ENCODE measurements at places on chromosomes 2 and 18. TPM values are rescaled to one million over a fixed set of nuclear protein-coding genes. Genes with fewer than 3 reads are reported as not detected.

SULT1C4 gene
- total RNA-seq = not detected

TMEM182 gene
- 4.4 TPM for total RNA-seq

GRCh38 chr2:19879120-19879519 lies 22.7 kb downstream of the TTC32 start:
- peak; percentile 33 for DNase-seq
- no peak overlapping the region for H3K27ac ChIP-seq
- no peaks in the 10 kb centered on the region for H3K27me3 ChIP-seq
- no peaks in the 10 kb centered on the region for H3K4me1 ChIP-seq
- no peak overlapping the region for H3K4me3 ChIP-seq
- peaks cover 6% of the 10 kb centered on the region for H3K36me3 ChIP-seq

TMEM247 gene
- total RNA-seq = not detected

GRCh38 chr2:17607379-17607778 lies 66.9 kb downstream of the VSNL1 start:
- no peaks in the 10 kb centered on the region for H3K36me3 ChIP-seq
- no peak overlapping the region for H3K4me3 ChIP-seq
- no peak overlapping the region for H3K27ac ChIP-seq

MFSD2B gene
- total RNA-seq = not detected

- H3K36me3 ChIP-seq = no peaks in the 10 kb centered on the region
- peaks cover 28% of the 10 kb centered on the region for H3K4me1 ChIP-seq
- peak; percentile 41 for DNase-seq
- no peak overlapping the region for H3K4me3 ChIP-seq
- H3K27me3 ChIP-seq = peaks cover 30% of the 10 kb centered on the region
- no peak overlapping the region for H3K27ac ChIP-seq
These were observed 18.3 kb upstream of the ANKRD53 start for GRCh38 chr2:70959851-70960832.

- peaks cover 2% of the 10 kb centered on the region for H3K27me3 ChIP-seq
- no peak overlapping the region for H3K27ac ChIP-seq
- no peaks in the 10 kb centered on the region for H3K36me3 ChIP-seq
- H3K4me1 ChIP-seq = peaks cover under 1% of the 10 kb centered on the region
- no peak overlapping the region for H3K4me3 ChIP-seq
These were observed 15.1 kb downstream of the BIN1 start for GRCh38 chr2:127091886-127092285.

- H3K4me3 ChIP-seq = no peak overlapping the region
- no peaks in the 10 kb centered on the region for H3K27me3 ChIP-seq
- H3K4me1 ChIP-seq = no peaks in the 10 kb centered on the region
- DNase-seq = no peak
- no peaks in the 10 kb centered on the region for H3K36me3 ChIP-seq
These were observed 292.0 kb downstream of the PRKCE start for GRCh38 chr2:45943219-45944044.

DNA sequence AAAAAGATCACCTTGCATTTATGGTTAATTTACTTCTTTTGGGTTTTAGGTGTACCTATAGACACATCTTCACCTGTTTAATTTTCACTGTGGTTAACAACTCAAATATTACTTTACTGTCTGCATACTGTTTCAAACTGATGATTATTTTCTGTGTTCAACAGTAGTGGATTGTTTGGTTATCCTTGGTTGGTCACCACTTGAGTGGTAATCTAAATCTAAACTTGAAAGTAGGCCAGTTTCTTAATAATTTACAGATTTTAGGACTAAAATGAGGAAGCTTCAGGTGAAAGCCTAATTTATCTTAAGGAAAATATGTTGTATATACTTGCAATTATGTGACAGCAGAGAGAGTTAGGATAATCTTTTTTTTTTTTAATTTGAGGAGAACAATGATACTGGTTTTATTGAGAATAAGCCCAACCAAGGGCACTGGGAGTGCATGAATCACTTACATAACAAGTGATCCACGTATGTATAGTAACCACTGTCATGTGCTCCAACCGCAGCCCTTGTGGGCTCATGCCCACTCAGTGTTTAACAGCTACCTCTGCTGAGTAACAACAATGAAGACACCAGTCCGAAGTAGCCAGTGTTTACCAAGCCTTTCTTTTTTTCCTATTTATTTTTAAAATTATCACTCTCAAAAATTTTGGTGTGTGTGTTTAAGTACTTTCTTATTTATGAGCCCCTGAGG lies 31.0 kb upstream of the WDSUB1 start:
- no peak overlapping the region for H3K4me3 ChIP-seq
- no peak overlapping the region for H3K27ac ChIP-seq
- H3K27me3 ChIP-seq = no peaks in the 10 kb centered on the region
- H3K36me3 ChIP-seq = peaks cover 2% of the 10 kb centered on the region
- DNase-seq = no peak
- H3K4me1 ChIP-seq = no peaks in the 10 kb centered on the region

CFAP65 gene
- not detected for total RNA-seq

ATP6V1B1 gene
- not detected for total RNA-seq

IL18R1 gene
- 19.8 TPM for total RNA-seq

PLCL1 gene
- 0.20 TPM for total RNA-seq

DNA sequence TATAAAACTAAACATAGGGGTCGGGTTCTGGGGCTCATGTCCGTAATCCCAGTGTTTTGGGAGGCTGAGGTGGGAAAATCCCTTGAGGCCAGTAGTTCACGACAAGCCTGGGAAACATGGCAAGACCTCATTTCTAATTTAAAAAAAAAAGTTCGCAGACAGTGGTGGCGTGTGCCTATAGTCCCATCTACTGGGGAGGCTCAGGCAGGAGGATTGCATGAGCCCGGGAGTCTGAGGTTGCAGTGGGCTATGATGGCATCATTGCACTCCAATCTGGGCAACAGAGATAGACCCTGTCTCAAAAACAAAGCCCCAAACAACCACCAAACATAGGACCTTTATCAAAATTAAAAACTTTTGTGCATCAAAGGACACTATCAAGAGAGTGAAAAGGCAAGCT lies 9.8 kb upstream of the HAAO start:
- no peak overlapping the region for H3K4me3 ChIP-seq
- DNase-seq = no peak
- peaks cover 19% of the 10 kb centered on the region for H3K4me1 ChIP-seq
- H3K36me3 ChIP-seq = no peaks in the 10 kb centered on the region
- H3K27me3 ChIP-seq = peaks cover 20% of the 10 kb centered on the region

TLX2 gene
- 1.3 TPM for total RNA-seq

DNA sequence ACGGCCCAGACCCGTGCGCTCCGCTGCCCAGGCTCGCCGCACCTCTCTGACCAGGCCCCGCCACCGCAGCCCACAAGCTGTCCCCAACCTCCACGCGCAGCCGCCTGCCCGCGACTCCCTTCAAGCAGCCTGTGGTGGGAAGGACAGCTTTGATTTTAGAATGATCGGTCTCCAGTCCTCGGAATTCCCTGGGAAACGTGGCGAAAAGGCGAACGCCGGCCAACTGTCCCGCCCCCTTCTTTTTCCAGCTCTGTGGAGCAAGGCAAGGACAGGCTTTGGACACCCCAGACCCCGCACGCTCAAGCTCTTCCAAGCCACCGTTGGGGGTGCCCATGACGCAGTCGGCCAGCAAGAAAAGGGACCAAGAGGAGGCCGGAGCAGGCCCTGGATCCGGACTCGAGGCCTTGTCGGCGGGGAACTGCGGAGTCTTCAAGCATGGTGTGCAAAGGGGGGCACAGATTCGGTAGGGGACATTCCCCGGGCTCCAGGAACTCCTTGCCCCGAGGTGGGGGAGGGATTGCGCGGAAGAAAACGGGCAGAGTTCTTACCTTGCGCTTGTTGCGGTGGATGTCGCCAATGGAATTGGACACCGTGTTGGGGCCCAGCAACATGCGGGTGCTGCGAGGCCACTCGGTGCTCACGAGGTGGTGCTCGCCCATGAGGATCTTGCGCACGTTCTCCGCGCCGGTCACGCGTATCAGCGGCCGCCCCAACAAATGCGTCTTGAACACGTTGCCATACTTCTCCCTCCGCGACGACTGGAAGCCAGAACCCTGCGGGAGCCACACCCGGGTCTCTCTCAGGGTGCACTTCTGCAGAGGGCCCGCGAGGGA lies 4.0 kb downstream of the CYP26B1 start:
- peak; percentile 38 for DNase-seq
- H3K36me3 ChIP-seq = peaks cover 7% of the 10 kb centered on the region
- H3K4me3 ChIP-seq = no peak overlapping the region
- H3K27me3 ChIP-seq = peaks cover 56% of the 10 kb centered on the region
- H3K27ac ChIP-seq = no peak overlapping the region

C2orf80 gene
- not detected for total RNA-seq

PAIP2B gene
- 1.5 TPM for total RNA-seq

DNA sequence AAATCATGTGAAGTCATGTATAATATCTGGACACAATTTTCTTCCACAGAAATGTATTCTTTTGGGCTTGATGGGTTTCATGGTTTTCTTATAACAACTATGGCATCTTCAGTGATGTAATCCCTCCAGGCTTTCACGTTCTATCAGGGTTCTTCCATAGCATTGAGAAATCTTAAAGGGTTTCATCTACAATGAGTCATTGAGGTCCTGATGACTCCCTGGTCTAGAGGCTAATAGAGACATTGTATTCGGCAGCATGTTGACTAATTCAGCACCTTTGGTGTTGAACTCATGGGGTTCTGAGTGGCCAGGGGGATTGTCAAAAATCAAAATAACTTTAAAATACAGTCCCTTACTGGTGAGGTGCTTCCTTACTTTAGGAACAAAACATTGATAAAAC lies 614.0 kb upstream of the CRIM1 start:
- no peaks in the 10 kb centered on the region for H3K36me3 ChIP-seq
- no peak overlapping the region for H3K27ac ChIP-seq
- no peak overlapping the region for H3K4me3 ChIP-seq
- no peak for DNase-seq

GRCh38 chr2:198102856-198103255 lies 298.5 kb downstream of the PLCL1 start:
- H3K27me3 ChIP-seq = no peaks in the 10 kb centered on the region
- DNase-seq = no peak
- no peak overlapping the region for H3K4me3 ChIP-seq
- no peaks in the 10 kb centered on the region for H3K36me3 ChIP-seq
- no peaks in the 10 kb centered on the region for H3K4me1 ChIP-seq

- no peak overlapping the region for H3K27ac ChIP-seq
- no peaks in the 10 kb centered on the region for H3K4me1 ChIP-seq
- H3K4me3 ChIP-seq = no peak overlapping the region
- H3K36me3 ChIP-seq = no peaks in the 10 kb centered on the region
- H3K27me3 ChIP-seq = peaks cover 28% of the 10 kb centered on the region
These were observed 34.0 kb upstream of the KLF11 start for GRCh38 chr2:10009271-10009810.

PAX8 gene
- total RNA-seq = 2.1 TPM

DNA sequence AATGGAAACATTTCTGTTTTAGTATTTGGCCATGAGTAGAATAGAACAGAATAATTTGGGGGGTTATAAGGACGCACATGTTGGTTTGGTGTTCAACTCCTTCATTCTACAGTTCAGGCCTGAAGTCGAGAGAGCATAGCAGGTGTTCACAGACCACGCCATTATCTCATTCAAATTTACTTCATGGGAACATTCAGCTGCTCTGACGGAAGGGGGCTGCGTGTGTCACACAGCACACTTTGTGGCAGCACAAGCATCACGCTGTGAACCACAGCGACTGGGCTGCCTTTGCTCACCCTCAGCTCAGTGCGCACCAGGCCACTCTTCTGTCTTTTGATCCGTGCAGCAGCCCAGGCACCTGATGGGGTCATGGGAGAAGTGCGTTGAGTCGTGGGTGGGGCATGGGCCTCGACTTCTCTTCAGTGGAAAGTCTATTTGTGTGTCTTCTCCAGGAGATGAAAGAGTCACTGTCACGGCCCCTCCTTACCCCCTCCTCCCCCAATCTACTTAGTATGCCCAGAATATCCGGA lies 348.6 kb upstream of the SALL3 start:
- no peak overlapping the region for H3K4me3 ChIP-seq
- no peaks in the 10 kb centered on the region for H3K27me3 ChIP-seq
- no peak for DNase-seq
- peaks cover 2% of the 10 kb centered on the region for H3K36me3 ChIP-seq

COL3A1 gene
- total RNA-seq = not detected

GRCh38 chr2:240287496-240288086 lies 147.1 kb upstream of the OTOS start:
- peaks cover 7% of the 10 kb centered on the region for H3K27me3 ChIP-seq
- no peak overlapping the region for H3K27ac ChIP-seq
- no peak overlapping the region for H3K4me3 ChIP-seq
- no peaks in the 10 kb centered on the region for H3K4me1 ChIP-seq
- H3K36me3 ChIP-seq = no peaks in the 10 kb centered on the region
- DNase-seq = no peak

DNA sequence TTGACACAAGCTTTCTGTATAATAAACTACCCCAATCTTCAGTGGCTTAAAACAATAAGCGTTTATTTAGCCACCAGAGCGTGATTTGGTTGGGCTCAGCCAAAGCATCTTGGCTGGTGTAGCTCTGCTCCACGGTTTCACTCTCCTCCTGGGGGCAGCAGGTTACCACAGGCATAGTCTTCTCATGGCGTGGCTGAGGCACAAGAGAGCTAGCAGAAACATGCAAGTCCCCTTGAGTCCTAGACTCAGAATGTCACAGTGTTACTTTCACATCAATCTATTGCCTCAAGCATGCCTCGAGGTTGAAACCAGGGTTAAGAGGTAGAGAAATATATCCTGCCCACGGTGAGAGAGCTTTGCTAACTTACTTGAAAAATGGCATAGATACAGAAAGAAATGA lies 19.9 kb upstream of the SLC9A2 start:
- H3K36me3 ChIP-seq = no peaks in the 10 kb centered on the region
- no peaks in the 10 kb centered on the region for H3K4me1 ChIP-seq
- DNase-seq = no peak
- no peak overlapping the region for H3K27ac ChIP-seq

GRCh38 chr2:209564816-209565215 lies 141.0 kb downstream of the MAP2 start:
- H3K27ac ChIP-seq = no peak overlapping the region
- H3K4me1 ChIP-seq = no peaks in the 10 kb centered on the region
- H3K4me3 ChIP-seq = no peak overlapping the region
- no peaks in the 10 kb centered on the region for H3K27me3 ChIP-seq

IL18RAP gene
- total RNA-seq = 12.3 TPM

KCNG3 gene
- not detected for total RNA-seq

- H3K27ac ChIP-seq = no peak overlapping the region
- DNase-seq = no peak
- H3K27me3 ChIP-seq = no peaks in the 10 kb centered on the region
- H3K36me3 ChIP-seq = no peaks in the 10 kb centered on the region
These were observed 563.9 kb downstream of the DCC start for GRCh38 chr18:52903857-52904256.

RPRM gene
- not detected for total RNA-seq

MCM6 gene
- total RNA-seq = 130 TPM

DNA sequence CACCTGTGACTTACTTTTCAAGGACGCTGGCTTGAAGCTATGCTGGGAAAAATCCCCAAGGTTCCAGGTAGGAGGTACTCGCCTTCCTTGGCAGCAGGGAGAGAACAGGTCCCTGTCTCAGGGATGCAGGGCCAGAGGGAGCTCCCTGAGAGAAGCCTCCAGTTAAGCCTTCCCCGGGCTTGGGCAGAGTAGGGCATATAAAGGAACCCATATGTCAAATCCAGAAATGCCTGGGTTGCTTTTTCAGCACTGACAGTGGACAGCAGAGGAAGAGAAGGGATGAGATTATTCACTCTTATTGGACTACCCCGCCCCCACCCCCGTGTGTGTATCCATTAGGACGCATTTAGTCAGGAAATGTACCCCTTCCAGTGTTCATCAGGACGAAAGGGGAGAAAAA lies 89.3 kb upstream of the TEX51 start:
- no peak overlapping the region for H3K4me3 ChIP-seq
- H3K27ac ChIP-seq = no peak overlapping the region
- H3K27me3 ChIP-seq = peaks cover 10% of the 10 kb centered on the region
- DNase-seq = peak; percentile 33

LRRC30 gene
- not detected for total RNA-seq

GRCh38 chr18:2826581-2826980 lies 20.2 kb upstream of the EMILIN2 start:
- H3K4me1 ChIP-seq = no peaks in the 10 kb centered on the region
- H3K36me3 ChIP-seq = no peaks in the 10 kb centered on the region
- H3K27me3 ChIP-seq = peaks cover 6% of the 10 kb centered on the region
- H3K27ac ChIP-seq = no peak overlapping the region
